ENCODE measurements at places on chromosomes 12 and 14.

DNA sequence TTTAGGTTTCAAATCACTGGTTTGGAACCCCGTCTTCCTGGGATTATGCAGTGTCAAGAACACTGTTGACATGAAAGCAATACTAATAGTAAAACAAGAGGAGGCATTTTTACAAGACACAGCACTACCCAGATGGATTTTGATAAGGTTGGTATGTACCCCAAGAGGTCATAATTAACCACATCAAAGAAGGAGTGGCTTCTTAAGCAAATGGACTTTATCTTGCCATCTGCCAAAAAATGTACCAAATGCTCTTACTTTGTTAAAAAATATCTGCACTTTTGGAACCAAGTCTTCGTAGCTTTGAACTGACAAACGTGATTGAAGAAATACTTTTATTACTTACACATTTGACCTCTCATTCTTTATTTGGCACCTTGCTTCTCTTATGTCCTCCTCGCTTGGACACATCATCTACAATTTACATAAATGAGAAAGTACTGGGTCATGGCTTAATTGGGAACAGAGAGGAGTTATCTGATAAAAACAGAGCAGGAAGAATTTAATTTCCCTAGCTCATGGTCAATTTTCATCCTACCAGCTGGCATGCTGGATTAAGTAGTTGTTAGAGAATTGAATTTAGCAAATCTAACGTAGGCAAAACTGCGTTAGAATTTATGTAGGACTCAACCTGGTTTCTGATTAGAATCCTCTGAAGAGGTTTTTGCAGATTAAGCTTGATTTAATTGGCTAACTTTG is 54.5 kb upstream of the PRICKLE1 start:
- DNase-seq = no peak

- DNase-seq = no peak
Measured at GRCh38 chr12:91138337-91138920, 27.1 kb upstream of the LUM start.

DNA sequence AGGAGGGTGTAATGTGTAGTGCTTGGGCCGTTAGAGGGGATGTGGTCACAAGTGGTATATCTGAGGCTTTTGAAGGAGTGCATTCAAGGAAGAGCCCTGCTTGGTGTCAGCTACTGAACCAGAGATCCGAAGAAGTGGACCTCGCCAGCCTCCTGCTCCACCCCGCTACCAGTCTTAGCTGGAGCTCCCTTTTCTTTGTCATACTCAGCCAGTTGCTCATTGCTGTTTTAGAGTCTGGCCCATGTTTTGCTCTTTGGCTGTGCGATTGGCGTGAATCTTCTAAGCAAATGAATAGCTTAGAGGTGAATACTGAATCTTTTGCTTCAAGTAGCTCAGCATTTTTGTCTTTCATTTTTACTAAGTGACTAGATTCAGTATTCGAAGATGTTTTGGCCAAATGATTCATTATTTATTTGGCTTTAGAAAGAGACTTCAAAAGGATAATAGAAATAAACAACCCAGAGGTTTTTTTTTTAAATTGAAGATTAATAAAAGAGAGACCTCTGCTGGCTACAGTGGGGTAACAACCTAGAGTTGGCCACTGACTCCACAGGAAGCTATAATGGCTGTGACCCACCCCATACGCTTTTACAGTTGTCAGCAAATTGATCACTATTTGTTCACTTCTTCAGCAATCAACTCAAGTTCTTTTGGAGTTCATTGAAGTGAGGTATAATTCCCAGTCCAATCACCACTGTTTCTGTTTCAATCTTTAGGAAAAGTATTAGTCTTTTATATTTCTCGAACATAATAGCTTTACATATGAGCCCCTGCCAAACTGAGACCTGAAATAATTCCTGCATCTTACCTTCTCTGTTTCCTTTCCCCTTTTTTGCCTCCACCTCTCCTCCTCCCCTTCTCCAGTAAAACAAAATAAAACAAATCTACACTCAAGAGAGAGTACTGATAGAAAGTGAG is 19.9 kb downstream of the CDKN1B start:
- peak; percentile 77 for DNase-seq

- DNase-seq = no peak
Measured at GRCh38 chr14:103052407-103052806, 4.9 kb downstream of the CDC42BPB start.

GRCh38 chr14:87526731-87527130 is 466.3 kb downstream of the GALC start:
- no peak for DNase-seq

- no peak for DNase-seq
Measured at GRCh38 chr12:110725267-110725666, 17.4 kb downstream of the PPP1CC start.

DNA sequence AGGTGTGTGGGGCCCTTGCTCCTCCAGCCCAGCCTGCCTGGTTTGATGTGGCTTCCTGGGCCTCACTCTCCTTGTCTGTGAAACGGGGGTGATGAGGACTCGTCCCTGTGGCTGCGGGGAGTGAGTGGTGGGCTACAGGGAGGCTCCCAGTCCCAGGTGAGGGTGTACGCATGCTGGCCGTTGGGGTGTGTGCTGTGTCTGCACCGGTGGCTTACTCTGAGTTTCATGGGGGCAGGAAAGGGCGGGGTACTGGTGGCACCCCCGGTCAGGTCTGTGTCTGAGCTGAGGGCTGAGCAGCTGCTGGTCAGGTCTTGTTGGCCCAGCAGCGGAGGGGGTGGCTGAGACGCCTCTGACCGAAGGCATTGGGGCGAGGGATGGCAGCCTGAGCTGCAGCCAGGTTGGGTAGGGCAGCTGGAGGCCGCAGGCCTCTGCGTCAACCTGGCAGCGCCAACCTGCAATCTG is 11.2 kb downstream of the ULK1 start:
- no peak for DNase-seq

GRCh38 chr12:28035500-28035899 is 63.0 kb upstream of the PTHLH start:
- DNase-seq = no peak
